Astrocyte (in vitro differentiated cells and primary cell): ENCODE measurements at places on chromosomes 7 and 10.

GRCh38 chr10:84267503-84268126 is 22.8 kb downstream of the RGR start:
- peaks cover 12% of the 10 kb centered on the region for H3K4me1 ChIP-seq
- no peak overlapping the region for H3K4me3 ChIP-seq
- DNase-seq, result peak; percentile 10
- H3K27ac ChIP-seq, result no peak overlapping the region
- H3K27me3 ChIP-seq, result no peaks in the 10 kb centered on the region

- H3K27me3 ChIP-seq, result no peaks in the 10 kb centered on the region
- H3K4me3 ChIP-seq, result no peak overlapping the region
- H3K36me3 ChIP-seq, result no peaks in the 10 kb centered on the region
- peak; percentile 70 for DNase-seq
- H3K27ac ChIP-seq, result peak overlapping the region; percentile 38
Measured at GRCh38 chr10:69733791-69734261, 67.9 kb upstream of the COL13A1 start.

- no peaks in the 10 kb centered on the region for H3K4me1 ChIP-seq
- no peaks in the 10 kb centered on the region for H3K27me3 ChIP-seq
- no peak overlapping the region for H3K4me3 ChIP-seq
- DNase-seq, result peak; percentile 71
Measured at GRCh38 chr7:2886900-2887299, 42.8 kb upstream of the GNA12 start.

GRCh38 chr7:2657920-2658671 is 26.3 kb downstream of the TTYH3 start:
- H3K27ac ChIP-seq, result no peak overlapping the region
- H3K4me3 ChIP-seq, result no peak overlapping the region
- peaks cover 3% of the 10 kb centered on the region for H3K4me1 ChIP-seq
- no peaks in the 10 kb centered on the region for H3K27me3 ChIP-seq
- no peaks in the 10 kb centered on the region for H3K36me3 ChIP-seq
- DNase-seq, result no peak

DNA sequence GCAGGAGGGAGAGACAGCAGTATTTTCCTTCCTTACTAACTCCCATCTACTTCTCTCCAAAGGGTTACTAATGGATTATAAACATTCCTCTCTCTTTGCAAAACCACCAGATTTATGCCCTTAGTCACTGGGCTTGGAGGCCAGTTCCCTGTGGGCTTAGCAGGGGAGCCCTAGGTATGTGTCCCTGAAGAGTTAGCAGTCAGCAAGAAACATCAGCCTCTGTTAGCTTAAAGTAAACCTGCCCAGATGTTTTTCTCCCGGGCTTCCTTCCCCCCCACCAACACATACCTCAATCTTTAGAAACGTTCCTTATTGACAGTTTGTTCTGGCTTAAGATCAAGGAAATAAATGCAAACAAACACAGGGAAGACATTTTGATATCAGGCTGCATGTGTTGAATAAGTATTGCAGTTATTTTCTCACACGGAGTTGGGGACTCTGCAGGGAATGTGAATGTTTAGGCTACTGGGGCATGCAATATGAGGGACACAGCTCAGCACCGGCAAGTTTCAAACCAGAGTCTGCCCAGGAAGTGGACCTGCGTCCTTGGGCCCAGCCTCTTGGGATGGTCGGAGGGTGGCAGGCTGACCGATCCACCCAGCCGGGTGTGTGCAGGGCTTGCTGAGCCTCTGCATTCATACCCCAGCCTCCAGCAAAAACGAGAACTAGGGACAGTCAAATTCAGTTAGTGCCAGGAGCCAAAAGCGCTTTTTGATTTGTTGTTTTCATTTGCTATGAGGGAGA is 252.0 kb upstream of the GRB10 start:
- no peaks in the 10 kb centered on the region for H3K36me3 ChIP-seq
- H3K27ac ChIP-seq, result peak overlapping the region; percentile 61
- H3K4me3 ChIP-seq, result peak overlapping the region; percentile 21
- DNase-seq, result peak; percentile 85
- peaks cover 34% of the 10 kb centered on the region for H3K4me1 ChIP-seq
- H3K27me3 ChIP-seq, result peaks cover 7% of the 10 kb centered on the region

DNA sequence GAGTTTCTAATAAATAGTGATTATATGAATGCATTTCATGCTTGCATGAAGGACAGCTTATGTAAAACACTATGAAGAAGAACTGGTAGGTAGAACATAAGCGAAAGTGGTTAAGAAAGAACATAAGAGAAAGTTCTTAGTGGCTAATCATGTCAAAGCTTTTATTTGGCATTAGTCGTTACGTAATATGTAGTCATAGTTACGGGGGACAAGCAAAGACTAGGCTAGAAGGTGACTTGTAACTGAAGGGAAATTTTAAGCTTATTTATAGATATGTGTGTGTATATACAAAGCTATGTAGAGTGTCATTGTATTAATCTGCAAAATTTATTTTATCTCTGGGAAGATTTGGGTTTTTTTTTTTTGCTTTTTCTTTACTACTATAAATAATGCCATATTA is 36.9 kb downstream of the CAPZA2 start:
- DNase-seq, result no peak
- H3K27me3 ChIP-seq, result no peaks in the 10 kb centered on the region
- no peak overlapping the region for H3K27ac ChIP-seq
- H3K36me3 ChIP-seq, result peaks cover 27% of the 10 kb centered on the region
- no peak overlapping the region for H3K4me3 ChIP-seq

GRCh38 chr10:77602231-77602912 is 35.2 kb downstream of the KCNMA1 start:
- H3K4me3 ChIP-seq, result no peak overlapping the region
- no peak overlapping the region for H3K27ac ChIP-seq
- no peaks in the 10 kb centered on the region for H3K36me3 ChIP-seq
- no peaks in the 10 kb centered on the region for H3K27me3 ChIP-seq
- DNase-seq, result no peak

DNA sequence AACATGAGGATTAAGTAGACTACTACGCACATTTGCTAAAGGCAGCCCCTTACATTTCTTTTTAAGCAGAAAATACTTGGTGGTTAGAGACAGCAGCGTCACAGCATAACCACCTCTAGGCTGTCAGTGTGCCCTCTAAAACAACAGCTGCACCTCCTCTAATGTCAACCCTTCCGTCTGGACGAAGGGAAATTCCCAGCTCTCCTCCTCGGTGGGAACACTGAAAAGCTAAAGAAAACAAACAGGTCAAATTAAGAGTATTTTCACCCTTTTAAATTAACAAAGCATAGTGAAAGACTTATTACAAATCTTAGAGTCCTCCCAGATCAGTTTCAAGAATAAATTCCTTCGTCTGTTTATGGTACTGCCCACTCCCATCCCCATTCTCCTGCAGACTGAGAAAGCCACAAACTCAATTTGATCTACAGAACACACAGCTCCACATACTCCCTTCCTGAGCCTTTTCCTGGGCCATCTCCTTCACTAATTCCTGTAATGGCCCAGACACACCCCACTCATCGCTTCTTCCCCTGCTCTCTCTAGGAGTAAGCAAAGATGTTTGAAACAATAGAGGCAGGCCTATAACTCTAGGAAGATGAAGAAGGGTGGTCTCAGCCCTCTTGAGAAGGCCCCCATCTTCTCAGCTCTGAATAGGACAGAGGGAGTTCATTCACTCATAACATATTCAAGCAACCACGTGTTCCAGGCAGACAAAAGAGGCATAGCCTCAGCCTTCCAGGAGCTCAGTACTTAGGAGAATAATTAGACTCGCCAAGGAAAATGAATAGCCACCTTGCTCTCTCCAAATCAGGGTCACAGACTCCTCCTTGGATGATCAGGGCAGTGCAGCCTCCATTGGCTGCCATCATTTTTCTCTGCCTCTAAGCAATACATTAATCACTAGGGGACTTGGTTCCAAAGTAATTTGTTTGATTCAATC is 47.5 kb upstream of the HNRNPH3 start:
- no peaks in the 10 kb centered on the region for H3K27me3 ChIP-seq
- H3K4me3 ChIP-seq, result no peak overlapping the region
- H3K4me1 ChIP-seq, result no peaks in the 10 kb centered on the region
- H3K27ac ChIP-seq, result no peak overlapping the region
- no peaks in the 10 kb centered on the region for H3K36me3 ChIP-seq
- peak; percentile 7 for DNase-seq

DNA sequence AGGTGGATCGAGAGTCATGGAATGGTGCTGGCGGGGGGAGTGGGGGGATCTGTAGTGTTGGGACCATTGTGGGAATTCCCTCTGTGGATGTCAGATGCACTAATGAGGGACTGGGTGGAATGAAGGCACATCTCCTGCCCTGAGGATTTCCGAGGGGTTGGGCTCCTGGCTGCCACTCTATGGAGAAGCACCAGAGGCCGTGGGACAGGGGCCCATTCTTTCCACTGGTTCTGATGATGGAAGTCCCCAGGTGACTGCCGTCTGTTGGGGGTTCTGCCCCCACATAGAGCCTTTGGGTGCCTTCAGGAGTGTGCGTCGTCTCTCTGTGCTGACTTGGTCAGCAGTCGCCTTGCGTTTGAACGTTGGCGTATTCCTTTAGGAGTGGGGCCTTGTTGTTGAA is 202.9 kb downstream of the GLRX3 start:
- H3K4me3 ChIP-seq, result no peak overlapping the region
- no peak overlapping the region for H3K27ac ChIP-seq
- no peaks in the 10 kb centered on the region for H3K27me3 ChIP-seq
- no peak for DNase-seq

GRCh38 chr7:88243345-88243909 is 23.6 kb upstream of the SRI start:
- H3K4me3 ChIP-seq, result no peak overlapping the region
- H3K27me3 ChIP-seq, result no peaks in the 10 kb centered on the region
- no peaks in the 10 kb centered on the region for H3K36me3 ChIP-seq
- no peaks in the 10 kb centered on the region for H3K4me1 ChIP-seq
- H3K27ac ChIP-seq, result no peak overlapping the region

- no peak within 1 kb of the TSS for H3K27ac ChIP-seq
- no peaks in the 10 kb centered on the region for H3K27me3 ChIP-seq
- no peak within 1 kb of the TSS for H3K4me3 ChIP-seq
- no peaks in the 10 kb centered on the region for H3K36me3 ChIP-seq
Measured at GRCh38 chr7:37683246-37684120, at the start of gene GPR141. Gene GPR141, plus strand, starts transcription at chr7:37683766. Its CDS starts 56,628 bp downstream, at chr7:37740394.

DNA sequence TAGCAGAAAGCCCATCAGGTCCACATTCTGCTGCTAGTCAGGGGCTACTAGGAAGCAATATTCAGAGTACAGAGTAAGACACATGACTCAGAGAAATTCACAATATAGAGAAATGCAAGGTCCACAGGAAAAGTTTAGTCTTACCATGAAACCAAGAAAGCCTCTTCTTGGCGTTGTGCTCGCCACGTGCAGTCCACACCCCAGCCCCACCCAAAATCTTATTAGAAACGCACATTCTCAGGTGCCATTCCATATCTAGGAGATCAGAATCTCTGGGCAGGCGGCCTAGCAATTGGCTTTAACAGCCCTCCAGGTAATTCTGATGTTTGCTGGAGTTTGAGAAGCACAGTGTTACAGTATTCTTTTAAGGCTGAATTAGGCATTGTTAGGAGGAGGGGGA is 15.8 kb upstream of the SAR1A start:
- no peak overlapping the region for H3K27ac ChIP-seq
- H3K27me3 ChIP-seq, result peaks cover 5% of the 10 kb centered on the region
- no peaks in the 10 kb centered on the region for H3K36me3 ChIP-seq
- H3K4me3 ChIP-seq, result no peak overlapping the region

DNA sequence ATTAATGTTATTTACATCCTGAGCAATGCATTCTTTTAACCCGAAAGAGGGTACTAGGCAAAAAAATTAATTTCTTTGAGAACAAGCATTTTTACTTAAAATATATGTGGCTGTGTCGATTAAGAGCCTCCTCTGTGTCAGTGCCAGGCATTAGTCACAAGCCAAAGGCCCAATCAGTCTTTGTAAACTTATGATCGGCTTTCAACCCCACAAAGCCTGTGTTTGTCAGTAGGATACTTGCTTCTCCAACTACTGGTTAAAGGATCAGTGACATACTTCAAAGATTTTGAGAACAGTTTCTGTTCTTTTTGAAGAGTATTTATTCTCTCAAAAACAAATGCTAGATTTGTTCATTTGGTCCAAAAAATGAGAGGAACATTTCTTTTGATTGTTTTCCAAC is 159.3 kb downstream of the NRCAM start:
- no peaks in the 10 kb centered on the region for H3K36me3 ChIP-seq
- H3K4me3 ChIP-seq, result no peak overlapping the region
- DNase-seq, result peak; percentile 37
- H3K27ac ChIP-seq, result no peak overlapping the region

DNA sequence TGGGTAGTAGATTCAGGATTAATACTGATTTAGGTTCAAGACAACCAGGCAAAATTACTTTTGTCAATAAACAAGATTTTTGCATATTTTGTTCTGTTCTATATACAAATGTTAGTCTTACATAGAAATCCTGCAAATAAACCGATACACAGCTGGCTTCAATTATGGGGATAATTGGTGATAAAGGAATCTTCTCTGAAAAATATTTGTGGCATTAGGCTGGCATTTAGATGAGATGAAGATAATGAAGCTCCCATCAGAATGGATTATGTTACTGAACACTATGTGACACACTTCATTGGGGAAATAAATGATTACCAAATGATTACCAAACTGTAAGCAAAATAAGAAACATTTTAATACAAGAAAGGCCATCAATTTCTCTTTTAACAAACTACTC is 65.8 kb downstream of the NT5C2 start:
- DNase-seq, result no peak
- H3K4me1 ChIP-seq, result peaks cover 7% of the 10 kb centered on the region
- H3K36me3 ChIP-seq, result no peaks in the 10 kb centered on the region
- no peak overlapping the region for H3K27ac ChIP-seq
- no peaks in the 10 kb centered on the region for H3K27me3 ChIP-seq

DNA sequence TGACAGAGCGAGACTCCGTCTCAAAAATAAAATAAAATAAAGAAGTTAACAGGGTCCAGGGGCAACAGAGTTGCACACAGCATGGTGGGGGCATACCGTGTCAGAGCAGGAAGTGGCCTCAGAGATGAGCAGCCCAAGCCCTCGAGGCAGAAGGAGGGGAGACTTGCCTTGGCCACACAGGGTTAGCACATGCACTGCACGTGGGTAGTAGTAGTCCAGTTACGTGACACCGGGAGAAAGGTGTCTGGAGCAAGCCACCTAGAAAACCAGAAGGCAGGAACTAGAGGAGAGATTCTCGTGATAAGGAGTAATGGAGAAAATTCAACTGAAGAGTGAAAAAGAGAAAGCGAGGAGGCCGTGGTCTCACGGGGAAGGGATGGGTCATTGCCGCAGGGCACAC is 9.8 kb upstream of the DENND2A start:
- no peaks in the 10 kb centered on the region for H3K27me3 ChIP-seq
- no peak for DNase-seq
- no peak overlapping the region for H3K27ac ChIP-seq
- H3K36me3 ChIP-seq, result no peaks in the 10 kb centered on the region
- H3K4me1 ChIP-seq, result peaks cover 9% of the 10 kb centered on the region
- no peak overlapping the region for H3K4me3 ChIP-seq

DNA sequence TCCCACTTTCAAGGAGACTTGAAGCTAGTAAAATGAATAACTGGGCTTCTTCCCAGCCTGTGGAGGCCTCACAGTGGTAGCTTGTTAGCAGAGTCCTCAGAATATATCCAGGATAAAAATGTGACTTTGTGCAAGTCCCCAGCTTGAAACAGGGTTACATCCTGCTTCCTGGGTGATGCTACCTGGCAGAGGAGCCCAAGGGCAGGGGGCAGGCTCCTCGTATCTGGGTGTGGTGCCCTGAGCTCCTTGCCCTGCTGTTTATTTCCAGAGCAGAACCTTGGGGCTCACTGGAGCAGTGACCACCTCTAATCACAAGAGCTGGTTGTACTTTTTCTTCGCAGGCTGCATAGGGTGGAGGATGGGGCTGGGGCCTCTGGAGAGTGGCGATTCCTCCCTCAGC is 94.8 kb downstream of the GRK5 start:
- no peaks in the 10 kb centered on the region for H3K36me3 ChIP-seq
- H3K4me3 ChIP-seq, result no peak overlapping the region
- H3K4me1 ChIP-seq, result peaks cover 30% of the 10 kb centered on the region
- DNase-seq, result no peak
- H3K27me3 ChIP-seq, result no peaks in the 10 kb centered on the region

- H3K4me3 ChIP-seq, result no peak overlapping the region
- H3K36me3 ChIP-seq, result peaks cover 4% of the 10 kb centered on the region
- no peaks in the 10 kb centered on the region for H3K27me3 ChIP-seq
Measured at GRCh38 chr7:105512415-105512814, 9.7 kb downstream of the PUS7 start.
